SHP77 (cell line): ENCODE measurements at places on chromosomes 4 and X.

DNA sequence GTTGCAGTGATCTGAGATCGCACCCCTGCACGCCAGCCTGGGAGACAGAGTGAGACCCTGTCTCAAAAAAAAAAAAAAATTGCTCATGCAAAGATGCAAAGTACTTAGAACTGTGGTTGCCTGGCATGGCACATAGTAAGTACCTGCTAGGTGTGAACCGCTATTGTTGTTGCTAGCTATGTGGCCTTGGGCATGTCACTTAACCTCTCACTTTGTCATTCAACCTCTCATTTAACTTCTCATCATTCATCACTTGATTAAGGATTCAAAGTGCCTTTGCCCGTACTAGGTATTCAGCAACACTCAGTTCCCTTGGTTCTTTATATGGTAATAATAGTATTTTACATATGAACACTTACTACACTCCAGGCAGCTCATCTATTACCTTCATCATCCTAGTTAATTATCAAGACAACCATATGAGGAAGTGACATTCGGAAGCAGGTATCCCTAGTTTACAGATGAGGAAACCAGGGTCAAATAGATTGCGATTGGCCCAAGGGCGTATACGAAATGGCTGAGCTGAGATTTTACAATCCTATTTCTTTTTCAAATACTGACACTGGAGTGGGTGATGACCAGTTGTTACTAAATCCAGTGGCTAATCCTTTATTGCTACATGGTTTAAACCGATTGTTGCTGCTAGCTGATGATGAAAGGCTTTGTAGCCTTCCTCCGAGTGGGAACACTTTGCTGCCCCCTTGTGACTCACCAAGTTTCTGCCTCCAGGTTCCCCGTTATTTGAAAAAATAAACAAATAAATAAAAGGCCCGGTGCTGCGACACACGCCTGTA lies 28.8 kb upstream of the SOWAHD start:
- DNase-seq = peak; percentile 26

GRCh38 chr4:2615821-2616220 lies 79.4 kb downstream of the FAM193A start:
- no peak for DNase-seq

- DNase-seq = no peak
Observed at GRCh38 chr4:44368413-44369167, 80.0 kb downstream of the KCTD8 start.

DNA sequence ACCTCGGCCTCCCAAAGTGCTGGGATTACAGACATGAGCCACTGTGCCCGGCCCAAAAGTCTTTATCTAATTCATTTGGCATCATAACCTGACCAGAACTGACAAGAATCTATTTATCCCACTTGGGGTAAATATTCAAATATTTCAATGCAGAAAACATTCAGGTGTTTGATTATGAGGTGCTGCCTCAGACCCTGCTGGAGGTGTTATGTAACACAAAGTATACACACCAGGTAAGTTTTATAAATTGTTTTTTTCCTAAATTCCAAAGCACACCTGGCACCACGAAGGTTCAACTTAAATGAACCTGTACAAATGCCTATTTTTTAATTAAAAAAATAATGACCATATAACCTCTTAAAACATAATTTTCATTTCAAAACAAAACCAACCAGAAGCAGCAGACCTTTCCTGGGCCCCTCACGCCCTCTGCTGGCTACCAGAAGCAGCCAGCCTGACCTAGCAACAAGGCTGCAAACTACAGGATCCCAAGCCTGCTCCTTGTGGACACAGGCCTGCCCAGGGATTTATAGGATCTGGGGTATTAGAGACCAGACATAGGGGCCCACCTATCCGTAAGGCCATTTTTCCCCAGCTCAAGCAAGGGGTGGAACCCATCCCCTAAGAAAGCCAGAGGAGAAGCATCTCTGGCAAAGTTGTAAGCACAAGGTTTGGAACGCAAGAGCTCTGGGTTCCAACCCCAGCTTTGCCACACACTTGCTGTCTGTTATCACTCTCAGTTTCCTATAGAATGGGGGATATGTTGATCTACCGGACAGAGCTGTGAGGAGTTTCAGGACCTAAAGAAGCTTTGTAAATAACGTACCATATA lies 11.7 kb downstream of the OTUD5 start:
- no peak for DNase-seq

DNA sequence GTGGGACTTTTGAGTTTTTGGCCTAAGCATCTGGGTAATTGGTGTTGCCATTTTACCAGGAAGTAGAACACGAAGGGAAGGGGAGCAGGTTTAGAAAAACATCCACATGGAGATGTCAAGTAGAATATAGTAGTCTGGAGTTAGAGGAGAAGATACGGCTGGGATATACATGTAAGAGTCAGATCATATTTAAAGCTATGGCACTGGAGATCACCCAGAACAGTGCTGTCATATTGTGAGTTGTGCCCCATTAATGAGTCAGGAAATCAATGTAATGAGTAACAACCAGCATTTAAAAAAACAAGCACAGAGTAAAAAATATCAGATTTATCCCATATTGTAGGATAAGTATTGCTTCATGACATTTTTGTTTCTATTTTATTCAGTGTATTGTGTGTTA lies 4.2 kb downstream of the GSTCD start:
- no peak for DNase-seq

- DNase-seq = no peak
Observed at GRCh38 chr4:73070074-73070390, 516 bp upstream of the COX18 start.

- peak; percentile 63 for DNase-seq
Observed at GRCh38 chrX:153599192-153600031, 473 bp upstream of the CCNQ start.
